A172 (cell line): ENCODE measurements at places on chromosomes 11 and 22.

DNA sequence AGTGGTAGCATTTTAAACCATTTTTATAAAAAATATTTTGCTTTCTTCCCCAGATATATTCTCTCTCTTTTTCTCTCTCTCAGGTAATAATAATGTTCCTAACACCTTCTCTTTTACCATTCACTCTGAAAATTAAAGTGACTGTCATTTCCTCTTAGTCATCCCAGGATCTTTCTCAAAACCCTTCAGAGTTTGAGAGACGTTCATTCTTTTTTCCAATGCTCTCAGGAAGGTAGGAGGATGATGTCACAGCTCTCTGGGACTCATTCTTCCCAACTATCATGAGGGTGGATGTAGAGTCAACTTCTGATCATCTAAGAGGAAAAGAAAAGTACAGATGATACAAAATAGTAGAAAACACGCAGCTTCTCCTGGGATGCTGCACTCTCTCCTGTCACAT lies 60.2 kb upstream of the CRTAM start:
- DNase-seq: peak; percentile 16

DNA sequence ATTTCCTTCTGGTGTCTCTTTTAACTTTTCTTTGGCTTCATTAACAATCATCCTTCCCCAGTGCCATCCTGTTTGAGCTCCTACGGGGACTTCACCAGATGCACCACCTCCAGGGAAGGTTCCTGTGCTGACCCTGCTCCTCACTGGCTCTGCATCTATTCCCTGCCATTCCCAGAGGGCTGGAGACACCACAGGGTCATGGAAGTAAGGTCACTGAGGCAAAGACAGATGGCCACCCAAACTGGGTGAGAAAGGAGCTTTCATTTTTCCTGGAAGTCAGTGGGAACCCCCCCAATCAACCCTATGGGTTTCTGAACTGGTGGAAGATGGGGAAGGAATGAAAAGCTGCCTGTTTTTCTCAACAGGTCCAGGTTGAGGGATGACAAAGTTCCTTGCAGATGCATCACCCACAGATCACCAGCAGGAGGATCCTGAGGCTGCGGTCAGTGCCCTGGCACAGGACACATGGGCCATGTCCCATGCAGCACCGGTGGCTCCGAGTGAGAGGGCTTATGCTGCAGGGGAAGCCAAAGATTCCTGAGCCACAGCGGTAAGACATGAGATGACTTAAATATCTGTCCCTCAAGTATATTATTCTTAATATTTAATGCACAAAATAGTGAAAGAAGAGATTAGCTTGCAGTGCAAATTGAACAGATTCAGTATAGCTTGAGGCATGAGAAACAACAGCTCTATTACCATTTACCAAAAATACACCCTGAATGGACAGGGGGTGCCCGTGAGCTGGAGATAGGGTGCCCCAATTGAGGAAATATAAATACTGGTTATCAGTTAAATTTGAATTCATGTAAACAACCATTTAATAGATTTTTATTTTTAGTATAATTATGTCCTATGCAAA lies 73.0 kb upstream of the VPREB1 start:
- DNase-seq: no peak

- DNase-seq: no peak
Measured at GRCh38 chr22:49269371-49269770, 558.3 kb downstream of the BRD1 start.

DNA sequence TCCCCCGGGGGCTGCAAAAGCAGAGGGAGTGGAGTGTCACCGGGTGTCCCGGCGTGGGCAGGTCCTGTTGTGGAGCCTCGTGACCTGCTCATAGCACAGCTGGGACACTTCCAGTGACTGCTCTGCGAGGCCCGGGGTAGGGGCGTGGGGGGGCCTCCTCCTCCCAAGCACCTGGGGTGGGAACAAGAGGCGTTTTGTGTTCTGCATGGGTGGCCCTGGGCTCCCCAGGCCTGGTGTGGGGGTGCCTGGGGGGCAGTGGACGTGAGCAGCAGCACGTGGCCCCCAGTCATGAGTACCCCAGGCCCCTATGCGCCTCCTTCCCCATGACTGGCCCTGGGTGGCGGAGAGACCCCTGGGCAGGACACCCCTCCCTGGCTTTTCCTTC lies 104.7 kb downstream of the KCNQ1 start:
- DNase-seq: no peak

- DNase-seq: no peak
Measured at GRCh38 chr22:17601031-17601430, 27.5 kb downstream of the ATP6V1E1 start.

GRCh38 chr22:10961043-10961860 lies 4566.7 kb upstream of the OR11H1 start:
- no peak for DNase-seq

GRCh38 chr11:9138133-9138453 lies 46.7 kb upstream of the SCUBE2 start:
- DNase-seq: no peak

DNA sequence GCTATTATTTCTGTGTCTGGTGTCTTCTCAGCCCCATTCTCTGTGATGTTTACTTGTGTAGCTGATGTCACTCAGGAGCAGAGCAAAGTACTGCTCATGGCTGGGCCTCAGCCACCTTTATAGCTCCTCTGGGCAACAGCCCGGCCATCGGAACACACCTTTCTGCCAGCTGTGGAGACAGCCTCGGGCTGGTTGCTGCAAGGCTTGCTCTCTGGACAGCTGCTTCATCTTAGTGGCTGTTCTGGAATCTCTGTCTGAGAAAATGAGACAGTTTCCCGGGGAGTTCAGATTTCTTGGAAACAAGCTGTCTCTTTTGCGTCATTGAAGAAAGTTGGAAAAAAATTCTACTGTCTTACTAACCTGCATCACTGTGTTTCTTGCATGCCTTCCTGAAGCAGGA lies 20.0 kb downstream of the THY1 start:
- DNase-seq: no peak

- no peak for DNase-seq
Measured at GRCh38 chr11:69836401-69836800, 17.2 kb upstream of the FGF3 start.

GRCh38 chr11:64180891-64181290 lies 5.1 kb upstream of the STIP1 start:
- no peak for DNase-seq

DNA sequence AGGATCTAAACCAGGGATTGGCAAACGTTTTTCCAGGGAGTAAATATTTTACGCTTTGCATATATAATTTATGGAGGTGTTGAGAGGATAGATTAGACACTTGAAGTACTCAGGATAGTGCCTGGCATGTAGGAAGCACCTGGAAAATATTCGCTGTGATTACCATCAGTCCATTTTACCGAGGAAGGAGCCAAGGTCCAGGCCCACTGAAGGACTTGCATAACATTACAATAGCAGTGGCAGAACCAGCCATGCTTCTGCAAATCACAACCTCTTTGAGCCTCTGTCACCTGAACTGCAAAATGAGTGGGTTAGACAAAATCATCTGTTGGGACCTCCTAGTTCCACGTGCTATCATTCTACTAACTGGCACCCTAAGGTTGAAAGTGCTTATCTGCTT lies 5.4 kb downstream of the FUT4 start:
- DNase-seq: no peak

DNA sequence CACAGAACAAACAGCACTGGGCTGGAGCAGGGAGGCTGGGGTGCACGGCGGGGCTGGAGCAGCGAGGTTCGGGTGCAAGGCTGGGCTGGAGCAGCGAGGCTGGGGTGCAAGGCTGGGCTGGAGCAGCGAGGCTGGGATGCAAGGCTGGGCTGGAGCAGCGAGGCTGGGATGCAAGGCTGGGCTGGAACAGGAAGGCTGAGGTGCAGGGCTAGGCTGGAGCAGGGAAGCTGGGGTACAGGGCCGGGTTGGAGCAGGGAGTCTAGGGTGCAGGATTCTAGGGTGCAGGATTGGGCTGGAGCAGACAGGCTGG lies 198.5 kb downstream of the BRD1 start:
- no peak for DNase-seq

GRCh38 chr22:22735695-22736611 lies 91.5 kb downstream of the GGTLC2 start:
- no peak for DNase-seq

DNA sequence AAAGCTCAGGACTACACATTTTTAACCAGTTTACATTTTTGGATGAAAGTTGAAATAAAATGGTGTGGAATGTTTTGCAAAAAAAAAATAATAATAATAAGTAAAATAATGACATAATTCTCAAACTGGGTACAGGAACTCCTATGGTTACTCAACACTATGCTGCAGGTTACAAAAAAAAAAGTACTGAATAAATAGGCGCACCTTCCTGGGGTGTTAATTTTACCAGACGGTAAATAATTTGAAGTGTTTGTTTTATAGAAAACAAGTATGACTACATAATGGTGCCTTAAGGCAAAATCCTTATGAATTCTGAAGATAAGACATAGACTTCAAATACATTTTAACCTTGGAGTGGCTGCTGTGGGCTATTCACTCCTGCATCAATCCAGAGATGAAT lies 76.5 kb downstream of the RELT start:
- DNase-seq: no peak

DNA sequence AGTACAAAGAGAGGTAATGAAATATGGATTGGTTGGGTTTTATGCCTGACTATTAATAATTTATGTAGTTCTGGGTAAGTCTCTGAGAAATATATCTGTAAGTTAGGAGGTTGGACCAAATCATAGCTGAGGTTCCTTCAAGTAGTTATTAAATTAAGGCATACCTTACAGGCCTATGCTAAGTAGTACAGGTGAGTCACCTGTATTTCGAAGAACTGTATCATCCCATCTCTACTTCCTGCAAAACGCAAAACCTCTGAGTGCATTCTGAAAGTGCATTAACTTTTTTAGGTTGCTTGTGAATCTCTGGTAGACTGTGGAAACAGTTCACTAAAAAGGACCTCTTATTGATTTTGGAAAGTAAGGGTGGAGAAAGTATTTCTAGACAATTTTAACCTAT lies 37.1 kb downstream of the APOL5 start:
- no peak for DNase-seq

- DNase-seq: no peak
Measured at GRCh38 chr11:73367482-73368024, 8.6 kb upstream of the RELT start.

GRCh38 chr11:416051-416756 lies 1.4 kb upstream of the SIGIRR start:
- no peak for DNase-seq

DNA sequence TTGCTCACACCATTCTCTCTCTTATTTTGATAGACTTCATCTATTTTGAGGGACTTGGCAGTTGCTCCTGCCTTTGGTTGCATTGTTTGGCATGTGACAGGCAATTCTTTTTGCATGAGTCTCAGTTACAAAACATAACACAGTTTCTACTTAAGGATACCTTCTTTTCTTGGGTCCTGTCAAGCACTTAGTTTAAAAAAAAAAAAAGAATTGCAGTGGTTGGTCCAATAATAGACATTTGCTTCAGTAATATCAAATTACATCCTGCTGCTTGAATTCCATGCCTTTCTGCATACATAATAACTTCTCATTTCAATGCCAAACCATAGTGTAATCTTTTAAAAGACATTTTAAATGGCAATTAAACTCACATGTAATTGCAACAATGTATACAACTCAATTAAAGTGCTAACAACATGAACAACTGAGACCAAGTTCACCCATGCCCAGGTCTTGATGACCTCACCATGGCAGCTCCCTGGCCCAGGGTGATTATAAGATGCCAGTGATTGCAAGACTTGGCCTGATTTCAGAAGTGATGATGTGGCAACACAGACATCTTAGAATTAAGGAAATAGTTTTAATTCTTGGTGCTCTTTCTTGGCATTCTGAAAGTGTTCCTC lies 32.2 kb upstream of the PLET1 start:
- peak; percentile 82 for DNase-seq

DNA sequence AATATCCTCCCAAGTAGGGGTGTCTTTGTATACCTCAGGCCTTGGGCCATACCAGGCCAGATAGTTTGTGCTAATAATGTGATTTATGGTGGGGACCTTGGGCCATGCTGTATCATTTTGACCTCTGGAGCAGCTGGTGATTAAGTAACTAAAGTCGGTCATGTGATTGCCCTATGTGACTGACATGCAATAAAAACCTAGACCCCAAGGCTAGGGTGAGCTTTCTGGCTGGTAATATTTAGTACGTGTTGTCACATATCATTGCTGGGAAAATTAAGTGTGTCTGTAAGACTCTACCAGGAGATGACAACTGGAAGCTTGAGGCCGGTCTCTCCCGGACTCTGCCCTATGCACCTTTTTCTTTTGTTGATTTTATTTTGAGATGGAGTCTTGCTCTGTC lies 12.6 kb upstream of the TFIP11 start:
- DNase-seq: no peak

DNA sequence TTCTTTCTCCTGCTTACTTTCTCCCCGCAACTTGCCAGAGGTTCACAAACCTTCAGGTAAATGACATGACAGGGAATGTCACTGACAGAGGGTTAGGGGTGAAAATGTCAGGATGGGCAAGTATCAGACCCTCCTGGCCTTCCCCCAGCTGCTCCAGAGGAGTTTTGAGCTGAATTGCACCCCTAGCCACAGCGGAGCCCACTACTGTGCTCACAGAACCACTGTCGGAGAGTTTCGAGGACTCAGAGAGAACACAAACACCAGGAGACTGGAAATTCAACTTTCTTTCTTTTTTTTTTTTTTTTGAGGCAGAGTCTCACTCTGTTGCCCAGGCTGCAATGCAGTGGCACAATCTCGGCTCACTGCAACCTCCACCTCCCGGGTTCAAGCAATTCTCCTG lies 21.5 kb upstream of the P2RY2 start:
- no peak for DNase-seq

GRCh38 chr11:34773826-34774225 lies 142.4 kb downstream of the APIP start:
- DNase-seq: peak; percentile 27

- DNase-seq: no peak
Measured at GRCh38 chr11:118002010-118002540, 15.9 kb downstream of the IL10RA start.

- DNase-seq: no peak
Measured at GRCh38 chr11:68200639-68201038, 12.5 kb downstream of the KMT5B start.

- no peak for DNase-seq
Measured at GRCh38 chr11:58530236-58530635, 22.3 kb upstream of the OR5B21 start.

GRCh38 chr22:21866833-21867527 lies 465 bp downstream of the MAPK1 start:
- no peak for DNase-seq

GRCh38 chr11:47466701-47467250 lies 17.8 kb upstream of the RAPSN start:
- DNase-seq: peak; percentile 90

DNA sequence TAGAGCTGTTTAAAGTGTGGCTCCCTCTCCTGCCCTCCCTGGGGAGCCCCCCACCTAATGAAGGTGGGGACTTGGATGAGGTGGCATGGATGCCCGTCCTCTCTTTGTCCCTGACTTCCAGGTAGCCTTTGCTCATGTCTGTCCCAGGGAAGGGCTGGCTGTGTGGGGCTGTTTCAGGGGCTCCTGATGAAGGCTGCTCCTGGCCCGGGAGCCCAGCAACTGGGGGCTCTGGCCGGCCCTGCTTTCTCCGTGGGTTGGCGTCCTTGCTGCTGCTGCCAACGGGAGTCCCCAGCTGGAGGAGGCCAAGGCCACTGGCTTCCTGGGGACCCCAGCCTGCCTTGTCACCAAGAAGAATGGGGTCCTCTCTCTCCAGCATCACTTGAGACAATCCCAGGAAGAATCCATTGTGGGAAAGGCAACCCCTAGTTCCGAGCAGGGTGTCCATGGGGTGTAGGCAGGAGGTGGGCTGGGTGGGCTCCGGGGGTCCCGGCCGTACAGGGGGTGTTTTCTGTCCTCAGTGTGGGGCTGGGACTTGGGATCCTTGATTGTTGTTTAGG lies 13.2 kb downstream of the GRAMD4 start:
- no peak for DNase-seq

GRCh38 chr11:1453611-1454034 lies 33.0 kb downstream of the MOB2 start:
- no peak for DNase-seq
